AG04449 (cell line): ENCODE measurements at places on chromosomes 4 and X.

- no peak for DNase-seq
Measured at GRCh38 chr4:75698963-75699228, 25.5 kb upstream of the USO1 start.

DNA sequence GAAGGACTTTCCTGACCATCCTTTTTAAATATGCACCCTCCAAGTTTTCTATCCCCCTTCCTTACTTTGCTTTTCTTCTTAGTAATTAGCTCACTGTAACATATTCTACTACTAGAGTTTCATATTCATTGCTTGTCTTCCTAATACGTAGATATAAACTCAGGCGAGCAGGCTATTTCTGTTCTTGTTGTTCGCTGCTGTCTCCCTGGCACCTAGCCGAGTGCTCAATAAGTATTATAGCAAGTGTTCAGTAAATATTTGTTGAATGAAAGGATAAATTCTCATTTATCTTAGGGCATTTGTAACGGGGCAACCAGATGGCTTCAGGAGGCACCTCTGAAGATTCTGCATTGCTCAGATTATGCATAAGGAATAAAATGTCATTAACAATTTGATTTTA lies 6.8 kb upstream of the RHOH start:
- DNase-seq = no peak

DNA sequence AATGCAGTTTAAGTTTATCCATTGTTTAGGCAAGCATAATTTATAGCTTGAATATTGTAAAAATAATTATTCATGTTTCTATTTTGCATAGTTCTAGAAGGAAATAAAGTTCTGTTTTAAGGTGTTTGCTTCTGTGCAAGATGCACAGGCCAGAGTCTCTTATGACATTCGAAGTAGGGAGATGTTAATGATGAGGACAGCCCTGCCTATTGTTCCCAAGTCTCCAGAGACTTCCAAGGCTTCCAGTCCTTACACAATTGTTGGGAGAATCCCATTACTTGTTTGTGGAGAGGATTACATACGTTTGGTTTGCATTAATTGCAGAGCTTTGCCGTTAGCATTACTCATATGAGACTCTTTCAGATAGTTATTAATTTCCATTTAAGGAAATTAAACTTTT lies 96.2 kb upstream of the ANK2 start:
- no peak for DNase-seq

- DNase-seq = no peak
Measured at GRCh38 chr4:30744386-30744785, 24.2 kb downstream of the PCDH7 start.

DNA sequence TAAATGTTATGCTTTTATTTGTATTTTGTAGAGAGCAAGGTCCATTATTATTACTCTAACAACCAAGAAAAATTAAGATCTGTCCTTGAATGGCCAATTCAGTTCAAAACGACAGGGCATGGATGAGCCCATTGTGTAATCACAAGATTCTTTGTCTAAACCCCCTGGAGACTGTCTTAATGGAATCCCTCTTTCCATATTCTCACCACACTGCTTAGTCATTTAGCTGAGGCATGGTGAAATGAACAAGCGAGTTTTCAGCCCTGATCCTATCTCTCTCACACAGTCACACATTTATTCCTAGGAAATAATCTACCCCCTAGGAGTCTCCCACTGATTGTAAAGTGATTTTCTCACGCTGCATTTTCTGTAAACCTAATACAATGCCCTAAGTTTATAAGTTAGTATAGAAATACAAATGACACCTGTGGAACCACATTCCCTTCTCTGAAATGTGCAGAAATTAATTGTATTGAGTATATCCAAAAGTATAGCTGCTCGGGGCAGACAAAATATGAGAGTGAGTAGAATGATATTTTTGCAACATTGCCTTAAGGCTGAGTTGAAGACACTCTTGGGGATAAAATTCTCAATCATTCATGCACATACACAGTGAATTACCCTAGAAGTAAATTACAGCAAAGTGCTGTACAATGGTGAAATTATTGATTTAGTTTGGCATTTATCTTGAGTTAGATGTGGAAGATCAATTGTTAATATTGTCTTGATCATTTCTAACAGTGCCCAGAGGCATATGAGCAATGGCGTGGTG lies 119.7 kb upstream of the PCDH7 start:
- DNase-seq = no peak

- DNase-seq = no peak
Measured at GRCh38 chrX:6465756-6466155, 69.2 kb downstream of the VCX3A start.

- no peak for DNase-seq
Measured at GRCh38 chr4:26074712-26075430, 160.9 kb downstream of the SMIM20 start.

DNA sequence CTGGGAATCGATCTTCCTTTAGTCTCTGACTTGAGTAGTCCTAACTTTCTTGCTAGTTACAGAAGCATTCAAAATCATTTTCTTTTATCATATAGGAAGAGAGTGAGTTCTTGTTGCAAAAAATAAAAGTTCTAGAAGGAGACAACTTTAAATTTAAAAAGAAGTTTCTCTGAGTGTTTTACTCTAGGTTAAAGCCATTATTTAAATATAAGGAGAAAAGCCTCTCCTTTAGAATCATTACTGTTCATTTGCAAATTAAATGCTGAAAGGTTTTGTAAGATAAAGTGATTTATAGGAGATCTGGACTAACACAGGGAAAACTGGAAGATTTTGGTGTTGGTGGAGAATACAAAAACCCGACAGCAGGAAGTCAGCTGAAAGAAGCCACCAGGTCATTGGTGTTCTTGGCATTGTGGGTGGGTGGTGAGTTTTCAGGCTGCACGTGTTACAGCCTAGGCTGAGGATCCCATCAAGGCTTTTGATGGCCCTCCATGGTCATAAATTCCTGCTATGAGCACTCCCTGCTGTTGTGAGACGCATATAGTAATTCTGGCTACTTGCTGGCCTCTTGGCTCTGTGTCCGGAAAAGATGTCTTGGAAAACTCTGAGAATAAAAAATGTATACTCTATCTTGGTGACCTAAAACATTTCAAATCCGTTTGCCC lies 81.6 kb downstream of the GPAT3 start:
- no peak for DNase-seq

GRCh38 chr4:121927948-121928347 lies 23.9 kb downstream of the TRPC3 start:
- DNase-seq = no peak

- DNase-seq = no peak
Measured at GRCh38 chr4:5693871-5694270, 14.5 kb downstream of the EVC2 start.
